Stimulated activated naive CD4-positive, alpha-beta T cell treated with Interleukin-2 at 50 U/mL for 16 hours (primary cell): ENCODE measurements at places on chromosomes 6 and 20.

DNA sequence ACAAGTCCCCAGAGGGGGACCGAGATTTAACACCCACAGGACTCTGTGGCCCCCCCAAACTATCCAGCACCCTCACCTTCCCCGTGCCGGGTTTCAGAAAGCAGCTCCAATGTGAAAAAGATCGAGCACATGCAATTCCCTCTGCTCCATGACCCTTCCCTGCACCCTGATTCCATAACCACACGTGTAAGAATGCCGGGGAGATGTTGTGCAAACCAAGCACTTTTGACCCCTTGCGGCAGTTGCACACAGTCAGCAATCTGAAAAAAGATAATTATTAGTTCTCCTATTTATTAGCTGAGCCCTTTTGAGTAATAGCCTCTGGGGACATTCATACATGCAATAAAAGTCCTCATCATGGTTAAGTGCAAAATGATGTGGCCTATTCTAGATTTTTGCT, 13.0 kb downstream of the FOXQ1 start:
- DNase-seq, result no peak

- no peak for DNase-seq
Measured at GRCh38 chr6:32860674-32861073, 6.7 kb downstream of the PSMB9 start.

DNA sequence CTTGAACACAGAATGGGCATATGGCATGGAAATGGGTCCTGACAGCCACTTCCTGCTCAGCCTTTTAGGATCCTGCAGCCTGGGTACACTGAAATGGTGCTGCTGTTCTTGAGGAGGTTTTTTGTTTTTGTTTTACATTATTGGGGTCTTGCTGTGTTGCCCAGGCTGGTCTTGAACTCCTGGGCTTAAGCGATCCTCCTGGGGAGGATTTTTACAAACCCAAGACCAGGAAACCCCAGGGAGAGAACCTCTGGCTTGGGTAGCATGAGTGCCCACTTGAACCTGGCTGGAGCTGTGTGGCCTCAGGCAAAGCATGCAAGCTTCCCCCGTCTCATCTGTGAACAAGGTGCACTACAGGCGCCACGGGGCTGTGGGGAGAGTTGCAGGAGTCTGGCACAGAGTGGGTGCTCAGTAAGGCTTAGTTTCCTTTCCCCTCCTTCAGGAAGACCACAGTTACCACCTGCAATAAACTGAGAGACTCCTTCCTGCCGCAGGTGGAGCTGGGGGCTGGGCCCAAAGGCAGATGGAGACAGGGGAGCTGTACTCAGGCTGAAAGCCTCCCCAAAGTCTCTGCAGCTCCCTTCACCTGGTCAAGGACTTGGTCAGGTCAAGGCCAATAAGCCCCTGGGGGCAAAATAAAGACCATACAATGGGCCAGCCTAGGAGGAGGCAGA, 1.8 kb downstream of the SLA2 start:
- peak; percentile 60 for DNase-seq

DNA sequence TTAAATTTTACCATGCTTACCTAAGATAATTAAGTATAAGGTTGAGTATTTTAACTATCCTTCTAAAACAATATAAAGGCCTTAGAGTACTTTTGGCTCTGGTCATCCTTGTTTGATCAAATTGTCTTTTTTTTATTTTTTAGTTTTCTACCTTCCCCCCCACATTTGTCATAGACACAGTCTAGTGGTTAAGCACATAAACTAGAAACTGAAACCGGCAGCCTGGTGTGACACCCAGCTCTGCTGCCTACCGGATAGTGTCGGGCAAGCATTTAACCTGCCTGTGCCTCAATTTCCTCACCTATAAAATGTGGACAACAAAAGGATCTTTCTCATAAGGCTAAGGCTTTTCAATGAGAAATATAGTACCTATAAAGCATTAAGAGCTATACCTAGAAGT, 21.6 kb upstream of the TULP4 start:
- DNase-seq, result peak; percentile 45
